Activated CD8-positive, alpha-beta memory T cell treated with anti-CD3 and anti-CD28 coated beads for 1 hour (primary cell): ENCODE measurements at places on chromosomes 12 and 14.

- no peak for DNase-seq
Observed at GRCh38 chr14:56333359-56334292, 215.4 kb downstream of the PELI2 start.

- no peak for DNase-seq
Observed at GRCh38 chr12:102735104-102735503, 181.9 kb downstream of the PAH start.

DNA sequence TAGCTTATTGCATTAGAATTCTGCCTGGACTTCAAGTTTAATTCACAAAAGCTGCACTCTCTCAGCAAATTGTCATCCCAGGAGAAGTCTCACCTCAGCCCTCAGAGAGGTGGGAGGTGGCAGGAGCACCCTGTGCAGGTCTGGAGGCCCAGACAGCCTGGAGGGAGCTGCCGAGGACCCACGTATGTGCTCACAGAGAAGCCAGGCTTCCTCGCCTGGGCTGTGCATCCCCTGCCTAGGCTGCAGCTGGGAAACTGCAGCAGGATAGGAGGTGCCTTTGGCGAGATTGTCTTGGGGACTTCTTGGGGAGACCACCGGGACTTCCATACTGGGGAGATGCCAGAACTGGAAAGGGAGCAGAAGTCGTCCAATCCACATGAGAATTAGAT lies 8.8 kb downstream of the CPNE6 start:
- DNase-seq: no peak

- DNase-seq: no peak
Observed at GRCh38 chr12:168763-169525, 45.0 kb downstream of the SLC6A12 start.

DNA sequence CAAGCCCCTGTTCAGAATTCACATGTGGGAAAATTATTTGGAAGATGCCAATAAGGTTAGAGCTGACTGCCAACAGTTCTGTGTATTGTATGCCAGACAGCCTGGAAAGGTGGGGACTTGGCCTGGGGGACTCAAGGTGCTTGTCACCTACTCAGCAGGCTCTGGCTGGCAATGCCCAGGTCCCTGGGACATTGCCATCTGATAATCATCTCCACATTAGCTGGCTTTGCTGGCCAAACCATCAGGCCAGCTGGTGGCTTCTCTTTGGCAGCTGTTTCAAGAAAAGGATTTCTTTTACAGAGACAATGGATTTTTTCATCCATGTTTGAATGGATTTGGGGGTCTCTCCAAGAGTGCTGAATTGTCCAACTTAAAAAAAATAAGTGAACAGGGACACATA lies 165.2 kb downstream of the BRMS1L start:
- no peak for DNase-seq

DNA sequence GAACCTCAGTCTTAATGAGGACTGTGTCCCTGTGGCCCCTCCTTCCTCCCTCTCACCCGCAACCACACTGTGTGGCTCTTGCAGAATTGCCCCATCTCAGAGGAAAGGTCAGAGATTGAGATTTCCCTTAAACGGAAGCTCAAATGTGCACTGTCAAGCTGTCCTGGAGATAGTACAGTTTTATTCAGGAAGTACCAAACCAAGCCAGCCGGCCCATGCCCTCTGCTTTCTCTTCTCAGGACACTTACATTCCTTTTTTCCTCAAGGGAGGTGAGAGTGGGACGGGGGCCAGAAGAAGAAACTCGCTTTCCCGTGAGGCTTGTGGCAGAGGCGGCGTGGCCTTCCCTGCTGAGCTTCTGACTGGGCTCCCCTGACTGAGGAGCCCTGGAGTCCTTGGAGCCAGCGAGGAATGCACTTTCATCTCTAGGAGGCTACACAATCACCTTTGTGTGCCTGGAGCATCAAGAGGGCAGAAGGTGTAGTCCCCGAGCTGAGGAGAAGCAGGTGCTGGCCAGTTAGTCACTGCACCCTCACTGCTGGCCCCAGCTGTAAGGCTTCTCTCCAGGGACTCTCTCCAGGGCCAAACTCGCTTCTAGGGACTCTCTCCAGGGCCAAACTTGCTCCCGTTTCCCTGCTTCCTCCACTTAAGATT lies 24.1 kb upstream of the ATP2A2 start:
- DNase-seq: no peak

DNA sequence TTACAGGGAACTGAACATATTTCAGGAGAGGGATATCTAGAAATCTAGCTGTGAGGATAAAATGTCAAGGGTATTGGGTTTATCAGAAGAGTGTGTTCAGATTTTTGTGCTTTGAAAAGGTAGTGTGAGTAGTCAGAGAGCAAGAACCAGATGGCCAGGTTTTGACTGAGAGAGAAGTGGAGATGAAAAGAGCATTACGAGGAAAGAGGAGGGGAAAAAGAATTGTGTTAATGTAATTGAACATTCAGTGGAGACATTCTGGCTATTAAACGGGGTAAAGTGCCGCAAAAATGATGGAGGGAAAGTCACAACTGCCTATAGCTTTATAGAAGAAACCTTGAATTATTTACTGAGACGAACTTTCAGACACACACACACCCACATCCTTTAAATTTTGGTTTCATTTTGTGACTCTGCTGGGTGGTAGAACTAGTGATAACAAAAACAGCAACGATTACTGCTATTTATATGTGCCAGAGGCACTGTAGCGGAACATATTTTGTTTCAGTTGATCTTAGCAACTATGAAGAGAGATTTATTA lies 213.6 kb downstream of the ERC1 start:
- DNase-seq: no peak

- DNase-seq: no peak
Observed at GRCh38 chr12:117046011-117046369, 53.2 kb downstream of the TESC start.

GRCh38 chr14:43745746-43746145 lies 761.3 kb downstream of the FSCB start:
- no peak for DNase-seq

GRCh38 chr14:100278702-100279101 lies 27.5 kb downstream of the SLC25A29 start:
- DNase-seq: no peak

GRCh38 chr12:4108803-4109345 lies 164.7 kb upstream of the CCND2 start:
- no peak for DNase-seq

GRCh38 chr12:128961308-128961902 lies 108.1 kb downstream of the GLT1D1 start:
- DNase-seq: no peak

- DNase-seq: no peak
Observed at GRCh38 chr14:100835548-100836310, 9.8 kb downstream of the MEG3 start.

DNA sequence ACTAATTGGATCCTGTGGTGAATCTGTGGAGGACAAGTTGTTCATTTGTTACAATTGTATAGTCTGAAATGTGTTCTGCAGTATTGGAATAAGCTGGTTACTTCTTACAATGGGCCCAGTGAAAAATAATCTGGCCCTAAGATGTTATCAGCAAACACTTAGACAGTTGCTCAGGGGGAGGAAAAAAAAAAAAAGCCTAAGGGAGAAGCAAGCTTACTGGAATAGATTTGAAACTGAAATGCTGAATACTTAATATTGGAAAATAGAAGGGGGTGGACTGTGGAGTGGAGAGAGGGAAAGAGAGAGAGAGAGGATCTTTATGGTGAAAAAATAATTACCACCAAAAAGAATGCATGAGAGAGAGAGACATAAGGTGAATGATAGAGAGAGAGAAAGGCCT lies 4.0 kb downstream of the FOXG1 start:
- no peak for DNase-seq

DNA sequence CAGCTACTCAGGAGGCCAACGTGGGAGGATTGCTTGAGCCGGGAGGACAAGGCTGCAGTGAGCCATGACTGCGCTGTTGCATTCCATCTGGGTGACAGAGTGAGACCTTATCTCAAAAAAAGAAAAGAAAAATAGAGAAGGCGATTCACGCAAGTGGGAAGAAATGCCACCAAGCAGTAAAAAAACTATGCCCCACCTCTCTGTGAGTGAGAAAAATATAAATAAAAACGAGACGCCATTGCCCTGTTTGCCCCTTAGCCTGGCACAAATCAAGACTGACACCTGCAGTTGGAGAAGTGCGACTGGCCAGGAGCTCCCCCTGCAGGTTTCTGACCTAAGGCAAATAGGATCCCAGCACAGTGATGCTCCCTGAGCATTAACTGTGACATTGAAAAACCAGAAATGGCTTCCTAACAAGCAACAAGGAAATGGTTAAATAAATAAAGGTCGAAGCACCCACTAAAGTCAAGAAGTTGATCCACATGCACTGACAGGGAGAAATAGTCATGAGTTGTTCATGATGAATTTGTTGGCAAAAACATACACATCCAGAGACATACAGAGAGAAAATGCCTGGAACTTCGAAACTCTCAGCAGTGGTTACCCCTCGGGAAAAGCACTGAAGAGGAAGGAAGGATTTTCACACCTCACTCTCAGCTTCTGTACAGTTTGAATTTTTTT lies 21.1 kb downstream of the GSC start:
- no peak for DNase-seq

- no peak for DNase-seq
Observed at GRCh38 chr14:105055736-105056302, 9.4 kb downstream of the GPR132 start.

DNA sequence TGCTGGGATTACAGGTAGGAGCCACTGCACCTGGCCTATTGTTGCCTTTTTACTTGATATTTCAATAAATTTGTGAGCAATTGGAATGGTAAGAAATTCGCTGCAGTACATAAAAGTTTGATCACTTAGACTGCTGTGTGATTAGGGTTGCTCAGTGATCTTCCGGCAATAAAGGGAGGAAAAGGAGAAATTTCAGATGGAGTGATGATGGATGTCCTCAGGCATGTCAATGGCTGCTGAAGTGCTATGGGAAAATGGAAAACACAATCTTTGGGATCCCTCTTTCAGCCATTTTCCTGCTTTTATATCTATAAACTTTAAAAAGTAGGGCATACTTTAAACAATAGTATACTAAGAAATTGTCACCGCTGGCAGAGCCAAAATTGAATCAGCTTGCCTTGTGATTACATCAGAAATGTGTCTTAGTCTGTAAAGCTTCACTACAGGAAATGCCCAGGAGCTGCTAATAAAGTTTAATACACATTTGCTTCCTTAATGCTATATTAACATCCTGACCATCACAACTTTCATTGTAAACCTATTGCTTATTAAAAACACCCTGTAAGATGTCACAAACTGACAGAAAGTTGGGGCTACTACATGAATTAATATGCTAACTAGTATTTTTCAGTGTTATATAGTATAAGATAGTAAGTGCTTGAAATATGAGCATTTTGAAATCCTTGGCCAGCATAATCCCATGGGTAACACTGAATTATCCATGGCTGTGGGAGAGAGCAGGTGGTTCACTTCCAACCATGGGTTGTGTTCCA lies 13.7 kb upstream of the FBXL14 start:
- DNase-seq: no peak

- no peak for DNase-seq
Observed at GRCh38 chr12:124520907-124521306, 46.5 kb downstream of the NCOR2 start.

DNA sequence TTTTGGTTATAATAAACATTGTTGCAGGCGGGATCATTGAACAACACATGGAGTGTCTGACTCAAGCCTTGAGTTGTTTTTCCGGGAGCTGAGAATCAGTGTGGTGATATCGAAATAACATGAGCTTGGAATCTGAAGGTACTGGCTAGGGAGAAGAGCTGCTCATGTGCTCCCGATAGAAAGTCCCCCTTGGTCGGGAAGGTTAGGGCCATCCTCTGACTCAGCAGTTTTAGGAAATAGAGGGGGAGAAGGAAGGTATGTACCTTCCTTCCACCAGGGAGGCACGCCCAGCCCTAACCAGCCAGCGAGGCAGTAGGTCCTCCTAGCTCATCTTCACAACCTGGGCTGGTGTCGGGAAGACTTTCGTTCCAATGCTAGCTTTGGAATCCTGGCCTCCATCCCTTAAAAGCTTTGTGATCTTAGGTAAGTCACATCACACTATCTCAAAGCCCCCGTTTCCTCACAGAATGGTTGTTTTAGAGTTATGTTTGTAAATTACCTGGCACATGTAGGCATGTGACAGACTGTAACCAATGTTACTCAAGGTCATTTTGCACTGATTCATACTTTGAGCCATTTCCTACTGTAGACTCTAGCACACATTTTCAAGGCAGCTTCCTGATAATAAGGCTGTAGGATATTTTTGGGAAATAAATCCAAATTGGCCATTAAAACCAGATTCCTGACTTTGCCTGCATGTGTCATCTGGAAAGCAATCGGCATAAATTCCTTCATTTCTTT lies 1.9 kb upstream of the RAB35 start:
- DNase-seq: no peak

GRCh38 chr14:44820230-44820964 lies 141.3 kb downstream of the KLHL28 start:
- DNase-seq: no peak

GRCh38 chr12:119686355-119686754 lies 18.4 kb downstream of the PRKAB1 start:
- DNase-seq: no peak

DNA sequence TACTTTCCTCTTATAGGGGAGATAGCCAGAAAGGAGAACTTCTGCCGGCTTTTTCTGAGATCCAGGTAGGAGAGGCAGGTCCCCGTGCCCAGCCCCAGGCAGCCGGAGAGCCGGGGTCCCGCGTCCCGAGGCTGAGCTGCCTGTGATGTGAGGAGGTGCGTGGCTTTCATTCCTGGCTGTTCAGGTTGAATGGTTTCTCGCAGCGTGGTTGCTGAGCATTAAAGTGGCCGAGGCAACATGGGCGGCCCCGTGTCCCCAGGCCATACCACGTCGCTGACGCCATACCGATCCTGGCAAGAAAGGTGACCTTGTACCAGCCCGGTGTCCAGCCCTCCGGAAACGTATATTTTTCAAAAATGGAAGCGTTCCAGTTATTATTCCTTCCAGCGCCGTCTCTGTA lies 116.7 kb upstream of the MYL2 start:
- DNase-seq: no peak

- no peak for DNase-seq
Observed at GRCh38 chr12:65623507-65623906, 200.8 kb upstream of the HMGA2 start.

DNA sequence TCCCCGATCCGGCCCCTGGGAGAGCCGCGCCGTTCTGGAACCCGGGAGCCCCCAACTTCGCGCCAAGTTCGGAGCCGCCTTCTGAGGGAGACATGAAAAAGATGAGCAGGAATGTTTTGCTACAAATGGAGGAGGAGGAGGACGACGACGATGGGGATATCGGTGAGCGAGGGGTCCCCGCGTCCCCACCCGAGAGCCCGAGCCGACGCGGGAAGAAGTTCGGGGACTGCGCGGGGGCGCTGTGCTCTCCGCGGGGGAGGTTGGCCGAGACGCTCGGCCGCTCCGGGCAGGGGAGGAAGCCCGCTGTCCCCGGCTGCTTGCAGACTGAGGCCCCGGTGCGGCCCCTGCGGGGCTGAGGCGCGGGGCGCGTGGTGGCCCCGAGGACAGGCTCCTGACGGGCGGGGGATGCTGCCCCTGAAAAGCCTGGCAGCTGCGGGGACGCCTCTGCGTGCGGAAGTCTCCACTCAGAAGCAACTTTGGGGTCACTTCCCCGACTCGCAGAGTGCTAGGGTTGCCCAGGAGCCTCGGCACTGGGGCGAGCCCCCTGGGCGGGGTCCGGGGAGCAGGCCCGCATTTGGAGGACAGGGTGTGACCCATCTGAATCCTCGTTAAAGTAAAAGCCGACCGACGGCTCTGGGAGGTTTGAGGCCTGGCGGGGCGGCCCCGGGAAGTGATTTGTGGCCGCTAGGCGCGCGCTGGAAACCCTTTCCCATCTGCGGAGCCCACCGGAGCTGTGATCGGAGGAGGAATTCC lies 511 bp downstream of the ANO6 start:
- no peak for DNase-seq
